Motor neuron (in vitro differentiated cells): ENCODE measurements at places on chromosomes 3 and 15. TPM values are rescaled to one million over a fixed set of nuclear protein-coding genes. Genes with fewer than 3 reads are reported as not detected.

Gene OSBPL10
- total RNA-seq, result 2.1 and 2.2 TPM in 2 replicates

Gene KBTBD13
- 0.10 and 0.11 TPM in 2 replicates for total RNA-seq

Gene NAA50
- 99.2 and 100 TPM in 2 replicates for total RNA-seq

Gene SLCO2A1
- 2.1 and 5.1 TPM in 2 replicates for total RNA-seq

Gene ADGRG7
- not detected in 2 replicates for total RNA-seq

Gene DZIP1L
- total RNA-seq, result 20.1 and 32.5 TPM in 2 replicates

Gene LRRC2
- total RNA-seq, result 3.7 and 3.9 TPM in 2 replicates

Gene BNC1
- 0.11 and 0.17 TPM in 2 replicates for total RNA-seq

Gene WDR93
- 0.29 and 0.43 TPM in 2 replicates for total RNA-seq

Gene RTP3
- not detected in 2 replicates for total RNA-seq

Gene EPHB1
- 16.0 and 16.4 TPM in 2 replicates for total RNA-seq

Gene PCSK6
- total RNA-seq, result 4.5 and 4.7 TPM in 2 replicates

Gene CFAP91
- 10.6 and 11.3 TPM in 2 replicates for total RNA-seq

Gene GOLGA6L9
- 9.1 and 11.3 TPM in 2 replicates for total RNA-seq

Gene PLA2G4D
- 0.52 and 0.92 TPM in 2 replicates for total RNA-seq

Gene MFSD1
- total RNA-seq, result 70.1 and 82.0 TPM in 2 replicates

Gene HESX1
- 1.9 and 2.9 TPM in 2 replicates for total RNA-seq

Gene DAZL
- total RNA-seq, result not detected in 2 replicates

Gene IL1RAP
- total RNA-seq, result 4.7 and 5.1 TPM in 2 replicates

Gene ASB14
- 0.78 and 1.3 TPM in 2 replicates for total RNA-seq

Gene MAGI1
- total RNA-seq, result 42.7 and 43.3 TPM in 2 replicates

Gene RETNLB
- not detected in 2 replicates for total RNA-seq

Gene GOLGA6A
- total RNA-seq, result 5.1 and 8.0 TPM in 2 replicates

Gene CEP19
- 12.5 and 13.0 TPM in 2 replicates for total RNA-seq

Gene TEX9
- total RNA-seq, result 68.4 and 73.7 TPM in 2 replicates

Gene CCDC191
- total RNA-seq, result 2.6 and 2.9 TPM in 2 replicates

Gene CGNL1
- total RNA-seq, result 0.60 and 0.77 TPM in 2 replicates

Gene MKRN3
- 24.3 and 25.4 TPM in 2 replicates for total RNA-seq

Gene CYP11A1
- 0.59 TPM in 1 of 2 replicates, not detected in the other for total RNA-seq

Gene CADPS
- total RNA-seq, result 85.9 and 87.2 TPM in 2 replicates

Gene ERC2
- 13.3 and 14.6 TPM in 2 replicates for total RNA-seq

Gene ALDH1A2
- total RNA-seq, result 23.6 and 24.8 TPM in 2 replicates

Gene CFAP100
- 0.90 TPM in 1 of 2 replicates, not detected in the other for total RNA-seq

Gene IL12A
- total RNA-seq, result 0.42 TPM in 1 of 2 replicates, not detected in the other

Gene MORF4L1
- total RNA-seq, result 339 and 386 TPM in 2 replicates

Gene MKRN2OS
- total RNA-seq, result 2.3 and 3.5 TPM in 2 replicates

Gene CRABP1
- total RNA-seq, result 527 and 550 TPM in 2 replicates

Gene CAPN3
- 2.1 and 4.0 TPM in 2 replicates for total RNA-seq

Gene NRROS
- total RNA-seq, result 0.72 and 1.1 TPM in 2 replicates

Gene PYGO1
- total RNA-seq, result 13.9 and 14.2 TPM in 2 replicates

Gene IQCF5
- total RNA-seq, result not detected in 2 replicates

Gene NAA80
- total RNA-seq, result 3.0 and 4.3 TPM in 2 replicates

Gene FMN1
- total RNA-seq, result 2.6 and 4.3 TPM in 2 replicates

Gene GOLGA8G
- 0.13 and 1.7 TPM in 2 replicates for total RNA-seq

Gene CHDH
- total RNA-seq, result 0.34 and 0.47 TPM in 2 replicates

Gene TP63
- 0.18 and 0.21 TPM in 2 replicates for total RNA-seq

Gene ST3GAL6
- total RNA-seq, result 3.8 and 4.2 TPM in 2 replicates

Gene FOXP1
- 118 and 135 TPM in 2 replicates for total RNA-seq

Gene SLC24A5
- total RNA-seq, result 0.11 TPM in 1 of 2 replicates, not detected in the other

Gene GCSAM
- total RNA-seq, result 0.13 and 0.14 TPM in 2 replicates

Gene HDGFL3
- total RNA-seq, result 40.7 and 46.0 TPM in 2 replicates

Gene H1-8
- total RNA-seq, result not detected in 2 replicates

Gene CSPG5
- 16.8 and 18.2 TPM in 2 replicates for total RNA-seq

Gene CCDC54
- total RNA-seq, result 0.24 TPM in 1 of 2 replicates, not detected in the other

Gene GP9
- total RNA-seq, result not detected in 2 replicates

Gene EPHA6
- total RNA-seq, result 6.2 and 9.2 TPM in 2 replicates

Gene NOX5
- total RNA-seq, result 2.2 and 4.1 TPM in 2 replicates

Gene AMT
- total RNA-seq, result 12.2 and 15.5 TPM in 2 replicates

Gene SATB1
- 30.2 and 32.2 TPM in 2 replicates for total RNA-seq

Gene RNF7
- 140 and 154 TPM in 2 replicates for total RNA-seq
